Lower leg skin (tissue), 4 donors: ENCODE measurements at places on chromosomes 1 and 21.

DNA sequence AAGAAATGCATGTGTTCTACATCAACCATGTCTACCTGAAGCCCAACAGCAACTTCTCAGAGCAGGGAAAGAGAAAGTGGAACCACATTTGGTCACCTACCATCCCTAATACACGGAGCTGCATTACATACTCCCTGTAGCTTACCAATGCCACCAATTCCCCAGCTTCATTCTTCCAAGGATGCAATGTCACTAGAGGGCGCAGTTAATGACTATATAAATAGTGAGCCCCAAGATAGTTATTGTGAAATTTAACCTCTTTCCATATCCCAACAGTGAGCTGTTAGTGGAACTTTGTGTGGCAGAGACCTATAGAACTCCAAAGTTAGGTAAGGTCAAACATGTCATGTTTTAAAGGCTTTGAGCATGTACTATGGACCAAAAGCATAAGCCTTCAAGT, 618.3 kb downstream of the SMYD3 start:
- DNase-seq, result no peak

GRCh38 chr1:194161591-194161990, 975.2 kb upstream of the B3GALT2 start:
- no peak for DNase-seq

GRCh38 chr21:32457360-32457840, 44.9 kb downstream of the EVA1C start:
- peak; percentile 89 for DNase-seq

GRCh38 chr1:54347955-54348699, 58.1 kb downstream of the SSBP3 start:
- DNase-seq, result no peak

DNA sequence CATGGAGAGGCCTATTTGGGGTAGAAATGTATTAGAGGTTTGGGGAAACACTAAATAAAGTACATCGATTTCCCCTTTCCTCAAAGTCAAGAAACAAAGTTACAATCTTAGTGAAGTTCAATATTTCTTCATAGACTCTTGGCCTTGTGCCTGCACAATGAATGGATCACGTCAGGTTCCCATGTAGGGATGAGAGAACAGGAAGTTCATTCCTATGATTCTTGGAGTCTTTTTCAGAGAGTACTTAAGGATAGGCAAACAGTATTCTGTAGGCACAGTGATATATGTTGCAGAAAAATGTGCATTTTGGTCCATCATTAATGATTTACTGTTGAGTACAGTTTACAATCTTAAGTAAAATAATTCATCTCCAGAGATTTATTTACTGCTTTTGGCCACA, 275.5 kb downstream of the RGS7 start:
- DNase-seq, result no peak

DNA sequence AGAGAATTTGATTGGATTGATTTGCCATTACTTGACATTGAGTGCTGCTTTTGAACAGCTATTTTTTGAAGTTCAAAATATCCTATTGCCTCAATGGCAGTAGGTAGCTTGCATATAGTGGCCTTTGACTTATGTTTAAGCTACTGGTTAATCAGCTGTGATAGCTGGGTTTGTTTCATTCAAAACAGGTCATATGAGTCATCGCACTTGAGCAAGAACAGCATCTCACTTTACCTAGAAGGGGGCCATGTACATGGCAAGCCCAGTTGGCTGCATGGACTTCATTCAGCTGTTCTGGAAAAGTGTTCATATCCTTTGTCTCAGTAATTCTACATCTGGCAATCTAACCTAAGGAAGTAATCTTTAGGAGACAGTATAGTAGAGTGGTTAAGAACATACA, 29.0 kb upstream of the ARID1A start:
- peak; percentile 15 for DNase-seq

DNA sequence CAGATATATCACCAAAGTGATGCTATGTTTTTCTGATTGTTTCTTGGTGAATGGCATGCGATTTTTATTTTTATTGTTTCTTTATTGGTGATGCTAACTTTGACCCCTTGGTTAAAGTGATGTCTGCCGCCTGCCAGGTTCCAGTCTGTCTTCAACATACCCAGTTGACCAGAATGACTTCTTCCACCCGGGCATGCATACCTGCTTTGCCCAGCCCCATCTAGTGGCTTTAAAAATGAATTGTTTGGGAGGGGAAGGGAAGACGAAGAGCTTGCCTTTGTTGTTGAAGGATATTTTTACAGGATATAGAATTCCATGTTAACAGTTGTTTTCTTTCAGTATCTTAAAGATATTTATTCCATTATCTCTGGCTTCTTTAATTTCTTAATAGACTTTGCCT, 65.1 kb downstream of the ATG4C start:
- DNase-seq, result no peak

DNA sequence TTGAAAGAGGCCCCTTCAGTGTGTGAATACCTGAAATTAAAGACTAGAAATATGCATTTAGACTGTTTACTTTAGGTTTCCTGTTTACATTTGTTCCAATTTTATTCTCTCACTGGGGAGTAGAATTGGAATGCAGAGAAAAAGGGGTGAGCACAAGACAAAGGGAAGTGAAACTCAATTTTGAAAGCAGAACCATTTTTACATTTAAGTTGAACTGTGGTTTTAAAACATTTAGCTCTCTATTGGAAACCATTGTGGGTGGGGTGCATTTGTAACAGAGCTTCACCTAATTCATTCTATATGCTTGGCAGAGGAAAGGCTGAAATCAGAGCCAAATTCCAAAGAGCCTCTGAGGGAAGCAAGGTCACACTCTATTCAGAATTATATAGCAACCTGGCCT, 235.3 kb upstream of the C1orf105 start:
- no peak for DNase-seq

DNA sequence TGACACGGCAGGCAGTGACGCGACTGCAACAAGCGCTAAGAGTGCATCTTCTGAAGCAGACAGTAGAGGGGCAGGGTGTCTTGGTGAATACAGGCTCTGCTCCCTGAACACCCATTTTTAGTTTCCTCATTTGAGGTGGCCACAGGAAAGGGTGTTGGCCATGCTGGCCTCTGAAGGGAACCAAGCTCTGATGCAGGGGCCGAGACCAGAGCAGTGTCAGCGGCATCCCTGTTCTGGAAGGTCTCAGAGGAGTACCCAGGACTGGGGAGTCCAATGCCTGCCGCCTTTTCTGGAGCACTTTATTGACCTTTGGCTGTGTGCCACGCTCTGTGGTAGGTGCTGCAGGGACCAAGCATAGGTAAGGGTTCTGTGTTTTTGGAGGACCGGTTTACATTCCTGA, 100.4 kb downstream of the KCNJ6 start:
- no peak for DNase-seq

DNA sequence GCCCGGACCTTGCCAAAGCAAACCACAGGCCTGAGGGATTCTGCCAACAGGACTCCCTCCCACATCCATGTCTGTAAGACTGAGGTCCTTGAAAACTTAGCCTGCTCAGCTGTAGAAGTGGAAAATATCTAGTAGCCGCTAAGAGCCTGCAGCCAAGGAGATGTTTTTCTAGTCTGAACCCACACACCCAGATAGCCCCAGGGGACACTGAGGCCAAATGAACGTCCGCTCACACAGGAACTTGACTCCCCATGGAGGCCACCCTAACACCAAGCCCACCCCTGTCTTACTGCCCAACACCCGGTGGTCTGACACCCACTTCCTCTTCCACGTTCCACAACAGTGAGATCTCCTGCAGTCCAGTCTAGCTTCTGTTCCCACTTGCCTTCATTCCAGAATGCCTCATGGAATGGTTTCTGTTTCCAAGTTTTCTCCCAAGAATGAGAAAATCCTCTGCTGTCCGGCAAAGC, 174.8 kb downstream of the PLPP3 start:
- no peak for DNase-seq

DNA sequence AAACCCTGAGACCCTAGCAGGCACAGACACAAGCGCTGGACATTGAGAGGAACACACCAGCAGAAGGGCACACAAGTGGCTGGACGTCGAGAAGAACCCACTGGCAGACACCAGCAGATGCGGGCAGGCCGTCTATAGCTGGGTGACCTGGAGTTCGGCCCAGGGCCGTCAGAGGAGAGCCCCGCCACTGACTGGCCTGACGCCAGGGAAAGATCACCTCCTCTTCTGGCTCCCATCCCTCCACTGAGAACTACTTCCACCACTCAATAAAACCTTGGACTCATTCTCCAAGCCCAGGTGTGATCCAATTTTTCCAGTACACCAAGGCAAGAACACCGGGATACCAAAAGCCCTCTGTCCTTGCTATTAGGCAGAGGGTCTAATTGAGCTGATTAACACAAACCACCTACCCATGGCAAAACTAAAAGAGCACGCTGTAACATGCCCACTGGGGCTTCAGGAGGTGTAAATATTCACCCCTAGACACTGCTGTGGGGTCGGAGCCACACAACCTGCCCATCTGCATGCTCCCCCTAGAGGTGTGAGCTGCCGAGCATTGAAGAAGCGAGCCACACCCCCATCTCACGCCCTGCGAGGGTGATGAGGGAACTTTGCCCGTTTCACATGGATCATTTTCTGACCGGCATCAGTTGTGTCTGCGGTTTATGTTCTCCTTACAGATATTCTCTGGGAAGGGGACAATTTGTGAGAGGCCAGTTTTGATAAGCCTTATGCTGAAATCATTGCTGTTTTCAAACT, 104.8 kb downstream of the HLX start:
- DNase-seq, result no peak

DNA sequence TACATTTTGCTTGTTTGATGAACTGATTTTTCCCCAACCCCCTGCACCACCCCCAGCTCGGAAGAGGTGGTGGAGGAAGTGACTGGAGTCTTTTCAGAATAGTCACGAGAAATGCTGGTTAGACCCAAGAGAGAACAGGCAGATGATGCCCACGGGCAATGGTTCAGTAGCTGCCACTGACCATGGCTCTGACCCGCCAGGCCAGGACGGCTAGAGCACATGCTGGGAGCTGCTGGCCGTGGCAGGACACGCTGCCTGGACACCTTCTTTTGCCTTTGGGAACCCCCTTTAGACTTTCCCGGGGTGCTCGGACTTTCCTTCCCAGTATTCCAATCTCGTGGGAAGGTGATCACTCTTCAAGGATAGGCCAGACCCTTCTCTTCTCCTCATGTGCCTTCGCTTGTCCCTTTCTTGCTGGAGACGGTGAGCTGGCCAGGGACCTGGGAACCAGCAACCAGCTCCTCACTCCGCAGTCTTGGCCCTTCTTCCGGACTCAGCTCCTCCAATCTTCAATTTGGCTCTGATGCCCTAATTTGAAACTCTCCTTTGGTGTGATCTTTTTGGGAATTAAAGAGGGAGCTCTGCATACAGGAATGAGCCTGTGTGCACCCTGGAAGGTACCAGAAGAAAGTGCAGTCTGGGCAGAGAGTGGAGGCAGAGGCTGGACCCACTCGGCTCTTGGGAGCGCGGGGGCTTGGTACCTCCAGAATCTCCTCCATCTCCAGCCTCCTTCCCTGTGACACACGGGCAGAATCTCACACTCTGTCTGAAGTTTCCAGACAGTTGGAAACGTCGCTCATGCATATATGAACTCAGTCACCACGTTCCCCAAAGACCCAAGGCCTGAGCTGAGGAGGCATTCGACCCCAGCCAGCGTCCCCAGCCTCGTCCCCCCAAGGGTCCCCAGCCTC, 4.0 kb upstream of the PDE9A start:
- DNase-seq, result no peak

GRCh38 chr21:22356663-22357062, 1358.5 kb downstream of the NCAM2 start:
- DNase-seq, result no peak

DNA sequence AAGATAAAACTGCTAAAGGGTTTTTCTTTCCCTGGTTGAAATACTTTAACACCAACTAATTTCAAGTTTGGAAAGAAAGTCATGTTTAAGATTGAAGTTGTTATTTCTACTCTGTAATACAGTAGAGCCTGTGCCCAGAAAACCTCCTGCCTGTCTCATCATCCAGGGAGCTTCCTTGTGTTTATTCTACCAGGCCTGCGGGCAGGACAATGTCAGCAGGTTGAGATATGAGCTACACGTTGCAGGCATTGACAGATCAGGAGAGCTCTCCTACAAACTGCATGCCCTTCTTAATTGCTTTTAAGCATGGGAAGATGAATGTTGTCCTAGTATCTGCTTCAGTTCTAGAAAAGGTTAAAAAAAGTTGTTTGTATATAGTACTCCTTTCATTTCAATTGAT, 43.1 kb upstream of the CTBS start:
- DNase-seq, result no peak

- no peak for DNase-seq
Measured at GRCh38 chr1:53063744-53064515, 1.9 kb downstream of the PODN start.

GRCh38 chr1:18814425-18814824, 45.0 kb downstream of the TAS1R2 start:
- no peak for DNase-seq

GRCh38 chr1:174165471-174166137, 6.3 kb downstream of the RABGAP1L start:
- no peak for DNase-seq

DNA sequence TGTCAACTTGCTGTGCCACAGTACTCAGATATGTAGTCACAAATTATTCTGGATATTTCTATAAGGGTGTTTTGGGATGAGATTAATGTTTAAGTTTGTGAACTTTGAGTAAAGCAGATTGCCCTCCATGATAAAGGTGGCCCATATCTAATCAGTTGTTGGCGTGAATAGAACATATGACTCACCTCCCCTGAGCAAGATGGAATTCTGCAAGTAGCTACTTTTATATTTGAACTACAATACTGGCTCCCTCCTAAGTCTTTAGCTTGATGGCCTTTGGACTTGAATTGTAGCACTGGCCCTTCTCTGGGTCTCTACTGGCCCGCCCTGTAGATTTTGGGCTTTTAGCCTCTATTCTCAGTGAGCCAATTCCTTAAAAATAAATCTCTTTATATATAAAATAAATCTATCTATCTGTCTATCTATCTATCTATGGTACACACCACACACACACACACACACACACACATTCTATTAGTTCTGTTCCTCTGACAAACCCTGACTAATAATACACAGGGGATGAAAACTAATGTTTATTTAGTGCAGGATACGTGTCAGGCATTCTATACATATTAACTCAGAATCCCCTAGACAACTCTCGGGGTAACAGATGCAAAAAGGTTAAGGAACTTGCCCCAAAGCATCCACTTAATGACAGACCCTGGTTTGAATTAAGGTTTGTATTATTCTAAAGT, 37.9 kb upstream of the PDC start:
- no peak for DNase-seq

GRCh38 chr1:202247837-202248795, 54.5 kb downstream of the LGR6 start:
- no peak for DNase-seq

DNA sequence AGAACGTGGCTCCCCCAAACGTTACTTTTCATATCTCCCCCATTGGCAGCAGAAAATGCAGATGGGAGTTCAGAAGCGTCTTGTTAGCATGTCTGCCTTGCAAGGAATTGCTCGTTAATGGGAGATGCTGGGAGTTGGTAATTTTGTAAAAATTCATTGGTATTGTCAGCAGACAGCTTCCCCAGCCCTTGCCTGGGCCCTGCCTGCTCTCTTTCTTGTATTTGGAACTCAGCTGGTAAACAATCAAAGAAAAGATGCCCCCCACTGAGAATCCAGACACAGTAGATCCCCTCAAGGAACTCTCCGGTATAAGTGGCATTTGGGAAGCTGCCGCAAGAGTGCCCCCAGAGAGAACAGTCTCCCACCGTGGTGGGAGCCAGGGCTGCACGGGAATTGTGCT, 94.4 kb upstream of the IGSF21 start:
- DNase-seq, result no peak

GRCh38 chr1:12287869-12288268, 58.0 kb downstream of the VPS13D start:
- DNase-seq, result no peak

- DNase-seq, result no peak
Measured at GRCh38 chr1:100122177-100122576, 10.6 kb downstream of the SASS6 start.
